ENCODE measurements at places on chromosomes 12 and 14.

GRCh38 chr12:21813125-21813524 lies 38.6 kb upstream of the KCNJ8 start:
- no peak for DNase-seq

DNA sequence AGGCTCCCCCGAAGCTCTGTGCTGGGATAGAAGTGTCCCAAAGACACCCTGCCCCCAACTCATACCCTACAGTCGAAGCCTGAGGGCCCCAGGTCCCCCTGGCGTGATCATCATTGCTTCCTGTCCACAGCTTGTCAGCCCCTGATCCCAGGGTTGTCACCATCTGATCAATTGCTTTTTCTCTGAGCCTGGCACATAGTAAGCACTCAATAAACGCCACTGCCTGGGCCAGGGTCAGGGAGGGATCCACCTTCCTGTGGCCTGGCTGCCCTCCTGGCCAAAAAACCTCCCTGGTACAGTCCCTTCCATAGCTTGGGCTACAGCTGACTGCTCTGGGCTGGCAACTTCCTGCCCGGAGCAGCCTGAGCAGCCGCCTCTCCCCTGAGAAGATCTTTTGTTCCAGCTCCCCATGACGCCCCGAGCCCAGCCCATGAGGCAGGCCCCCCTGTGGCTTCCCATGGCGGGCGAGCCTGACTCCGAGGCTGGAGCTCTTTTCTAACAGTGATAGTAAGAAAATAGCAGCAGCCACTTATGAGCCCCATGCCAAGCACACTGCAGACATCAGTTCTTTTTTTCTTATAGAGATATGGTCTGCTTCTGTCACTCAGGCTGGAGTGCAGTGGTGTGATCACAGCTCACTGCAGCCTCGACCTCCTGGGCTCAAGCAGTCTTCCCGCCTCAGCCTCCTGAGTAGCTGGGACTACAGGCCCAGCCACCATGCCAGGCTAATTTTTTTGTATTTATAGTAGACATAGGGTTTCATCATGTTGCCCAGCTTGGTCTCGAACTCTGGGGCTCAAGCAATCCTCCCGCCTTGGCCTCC lies 6.5 kb downstream of the SH2B3 start:
- no peak for DNase-seq

DNA sequence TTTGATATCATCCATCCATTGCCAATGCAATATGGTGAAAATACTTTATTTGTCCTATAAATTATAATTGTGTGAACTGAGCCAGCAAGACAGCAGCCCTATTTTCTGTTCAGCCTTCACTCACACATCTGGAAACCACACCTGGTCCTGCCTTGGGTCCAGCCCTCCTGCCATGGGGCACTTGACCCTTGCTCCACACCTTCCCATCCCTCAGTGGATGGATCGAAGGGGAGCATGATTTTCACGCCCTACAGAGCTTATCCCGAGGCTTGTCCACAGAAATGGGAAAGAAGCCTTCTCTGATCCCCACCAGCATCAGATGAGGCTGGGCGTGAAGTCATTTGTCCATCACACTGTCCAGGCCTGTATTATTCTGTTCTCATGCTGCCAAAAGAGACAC lies 10.1 kb downstream of the TMEM132D start:
- DNase-seq = no peak

DNA sequence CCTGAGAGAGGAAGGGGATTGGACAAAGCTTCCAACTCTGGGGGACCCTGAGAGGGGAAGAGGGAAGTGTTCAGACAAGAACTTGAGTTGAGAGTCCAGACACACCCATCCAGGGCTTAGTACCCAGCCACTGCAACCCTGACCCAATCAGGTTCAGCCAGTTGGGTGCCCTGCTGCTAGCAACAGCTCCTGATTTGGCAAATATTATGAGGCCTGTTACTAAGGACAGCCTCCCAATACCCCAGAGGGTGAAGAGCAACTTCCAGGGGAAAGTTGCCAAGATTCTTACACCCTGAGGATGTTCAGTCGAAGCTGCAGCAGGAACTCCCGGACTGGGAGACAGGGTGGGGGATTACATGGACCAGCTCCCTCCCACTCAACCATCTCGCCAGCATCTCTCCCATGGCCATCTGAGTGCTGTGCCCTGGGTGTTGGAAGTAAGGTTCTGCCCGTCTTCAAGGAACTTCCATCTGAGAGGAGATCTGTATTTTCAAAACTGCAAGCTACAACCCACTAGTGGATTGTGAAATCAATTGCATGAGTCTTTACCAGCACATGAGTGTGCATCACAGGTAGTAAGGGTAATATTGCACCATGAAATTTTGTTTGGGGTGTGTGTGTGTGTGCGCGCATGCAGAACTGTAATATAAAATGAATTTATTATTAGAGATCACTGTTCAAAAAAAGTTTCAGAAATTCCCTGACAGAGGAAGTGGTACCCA lies 11.5 kb upstream of the KRT78 start:
- no peak for DNase-seq

DNA sequence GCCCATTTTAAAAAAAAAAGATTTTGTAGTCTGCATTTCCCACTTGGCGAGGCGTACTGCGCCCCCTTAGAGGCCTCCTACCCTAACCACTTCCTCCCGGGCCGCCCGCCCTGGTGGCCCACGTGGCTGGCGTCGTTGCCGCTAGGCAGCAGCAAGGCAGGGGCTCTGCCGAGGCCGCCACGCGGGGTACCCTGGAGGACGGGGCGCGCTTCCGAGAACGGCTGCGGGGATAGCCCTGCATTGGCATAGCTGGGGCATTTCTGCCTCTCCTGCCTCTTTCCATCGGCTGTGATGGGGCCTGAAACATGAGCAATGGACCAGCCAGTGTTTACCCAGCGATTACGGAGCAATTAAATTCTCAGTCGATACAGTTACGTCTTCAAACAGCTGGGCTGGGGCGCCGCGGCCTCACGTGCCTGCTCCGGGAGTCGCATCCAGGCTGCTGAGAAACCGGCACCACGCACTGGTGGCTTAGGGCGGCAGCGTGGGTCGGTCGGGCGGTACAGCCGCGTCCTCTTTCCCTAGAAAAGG lies 38.0 kb downstream of the IQSEC3 start:
- DNase-seq = no peak

DNA sequence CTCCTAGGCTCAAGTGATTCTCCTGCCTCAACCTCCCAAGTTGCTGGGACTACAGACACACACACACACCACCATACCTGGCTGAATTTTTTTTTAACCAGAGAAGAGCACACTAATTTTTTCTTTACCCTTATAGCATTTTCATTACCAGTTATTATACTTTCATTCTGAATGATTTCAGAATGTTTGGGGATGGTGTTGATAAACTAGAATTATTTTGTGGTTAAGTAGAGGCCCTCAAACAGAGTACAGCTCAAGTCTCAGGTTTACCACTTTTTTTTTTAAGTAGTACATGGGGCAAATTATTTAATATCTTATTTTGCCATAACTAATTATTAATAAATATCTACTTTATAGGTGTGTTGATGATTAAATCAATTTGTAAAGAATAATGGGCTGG lies 86.6 kb downstream of the FUT8 start:
- no peak for DNase-seq

DNA sequence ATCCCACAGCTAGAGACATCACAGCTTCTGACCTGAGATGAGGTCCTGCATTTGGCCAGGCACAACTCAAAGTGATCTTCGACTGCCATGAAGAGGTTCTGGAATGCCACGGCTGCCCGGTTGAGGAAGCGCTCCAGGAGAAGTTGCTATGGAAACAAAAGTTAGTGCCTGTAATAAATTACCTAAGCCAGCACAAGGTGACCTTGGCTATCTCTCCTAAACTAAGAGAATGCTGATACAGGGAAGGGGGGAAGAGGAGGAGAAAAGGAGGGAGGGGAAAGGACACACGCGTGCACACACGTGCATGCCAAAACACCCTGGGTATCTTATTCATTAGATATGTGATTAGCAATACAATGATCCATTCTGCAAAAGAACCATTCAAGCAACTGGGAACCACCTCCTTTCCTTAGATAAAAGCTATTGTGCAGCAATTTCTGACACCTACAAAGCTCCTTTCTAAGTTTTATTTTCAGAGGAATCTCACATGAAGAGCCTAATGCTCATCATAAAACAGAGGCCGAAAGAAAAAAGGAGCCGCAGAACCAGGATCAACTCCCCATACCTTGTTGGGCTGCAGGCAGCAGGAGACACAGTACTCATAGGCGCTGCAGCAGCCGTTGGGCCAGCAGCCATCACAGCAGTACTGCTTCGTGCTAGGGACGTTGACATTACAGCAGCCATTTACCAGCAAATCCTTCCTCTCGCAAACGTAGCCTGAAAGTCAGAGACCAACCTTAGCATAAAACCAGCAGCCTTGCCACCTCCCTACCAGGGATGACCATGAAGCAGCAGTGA lies 17.9 kb downstream of the SPRING1 start:
- no peak for DNase-seq

GRCh38 chr12:46671102-46671501 lies 154.7 kb downstream of the SLC38A4 start:
- DNase-seq = no peak

DNA sequence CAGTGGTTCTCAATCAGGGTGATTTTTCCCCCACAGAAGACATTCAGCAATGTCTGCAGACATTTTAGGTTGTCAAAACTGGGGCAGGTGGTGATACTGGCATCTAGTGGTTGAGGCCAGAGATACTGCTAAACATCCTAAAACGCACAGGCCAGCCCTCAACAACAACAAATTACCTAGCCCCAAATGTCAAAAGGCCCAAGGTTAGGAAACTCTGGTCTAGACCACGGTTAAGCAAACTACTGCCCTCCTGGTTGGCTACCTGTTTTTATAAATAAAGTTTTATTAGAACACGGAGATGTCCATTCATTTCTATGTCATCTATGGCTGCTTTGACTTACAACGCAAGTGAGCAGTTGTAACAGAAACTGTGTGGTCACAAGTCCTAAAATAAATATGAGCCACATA lies 186.7 kb downstream of the EFCAB11 start:
- DNase-seq = peak; percentile 56

- DNase-seq = no peak
These were observed 56.5 kb upstream of the PPFIA2 start for GRCh38 chr12:81815611-81816010.

DNA sequence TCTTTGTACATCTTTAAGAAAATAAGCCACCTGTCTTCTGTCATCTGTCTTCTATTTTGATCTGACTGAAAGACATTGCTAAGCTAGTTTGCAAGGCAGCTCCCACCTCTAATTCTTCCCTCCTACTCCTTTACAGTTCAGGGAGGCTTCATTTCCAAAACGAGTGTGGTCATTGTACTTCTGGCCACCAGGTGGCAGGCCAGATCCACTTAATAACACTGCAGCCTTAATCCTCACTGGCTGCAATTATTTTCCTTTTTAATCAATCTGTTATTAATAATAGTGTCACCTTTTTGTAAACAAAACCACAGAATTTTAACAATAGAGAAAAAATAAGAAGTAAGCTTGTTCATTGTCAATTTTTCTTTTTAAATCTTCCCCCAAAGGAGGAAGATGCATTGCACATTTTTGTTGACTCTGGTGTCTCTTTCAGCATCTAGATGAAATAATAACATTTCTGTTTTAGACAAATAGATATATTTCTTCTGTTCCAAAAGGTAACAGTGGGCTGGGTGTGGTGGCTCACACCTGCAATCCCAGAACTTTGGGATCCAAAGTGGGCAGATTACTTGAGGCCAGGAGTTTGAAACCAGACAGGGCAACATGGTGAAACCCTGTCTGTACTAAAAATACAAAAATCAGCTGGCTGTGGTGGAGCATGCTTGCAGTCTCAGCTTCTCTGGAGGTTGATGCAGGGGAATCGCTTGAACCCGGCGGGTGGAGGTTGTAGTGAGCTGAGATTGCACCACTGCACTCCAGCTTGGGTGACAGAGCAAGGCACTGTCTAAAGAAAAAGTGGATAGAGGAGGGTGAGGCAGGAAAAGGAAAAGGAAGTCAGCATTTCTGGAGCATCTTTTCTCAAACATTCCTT lies 23.3 kb downstream of the GABARAPL1 start:
- no peak for DNase-seq

DNA sequence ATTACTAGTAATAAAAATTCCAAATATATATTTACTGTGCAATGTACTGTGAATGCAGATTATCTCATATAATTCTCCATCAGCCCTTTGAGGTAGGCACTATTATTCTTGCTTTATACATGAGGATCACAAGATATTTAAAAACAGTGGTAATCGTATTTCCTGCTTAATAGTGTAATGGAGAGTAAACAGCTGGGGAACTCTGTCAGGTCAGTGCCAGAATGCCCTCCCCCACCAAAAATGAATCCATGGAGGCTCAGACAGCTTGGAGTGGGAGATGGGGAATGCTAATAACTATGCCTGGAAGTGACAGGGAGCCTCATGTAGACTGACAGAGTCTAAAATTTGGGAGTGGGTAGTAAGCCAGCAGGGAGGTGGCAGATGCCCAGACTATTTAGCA lies 153.6 kb downstream of the PAH start:
- no peak for DNase-seq

DNA sequence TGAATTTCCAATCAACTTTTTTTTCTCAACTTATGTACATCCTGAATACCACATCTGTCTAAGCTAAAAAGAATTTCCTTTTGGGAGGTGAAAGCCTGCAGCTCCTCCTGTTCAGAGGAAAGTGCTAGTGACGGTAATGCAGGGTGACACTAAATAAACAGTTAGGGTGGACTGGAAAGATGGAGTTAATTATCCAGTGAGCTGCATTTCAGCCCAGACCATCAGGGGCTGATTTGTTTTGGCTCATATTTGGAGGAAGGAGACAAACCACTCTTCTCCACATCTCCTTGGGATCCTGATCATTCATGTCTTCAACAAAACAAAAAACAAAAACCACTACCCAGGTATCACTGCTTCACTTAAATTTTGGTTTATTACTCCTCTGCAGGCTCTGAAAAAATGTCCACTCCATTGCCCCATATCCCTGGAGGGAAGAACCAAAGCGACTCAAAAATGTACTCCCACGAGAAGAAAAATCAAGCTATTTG lies 5.1 kb upstream of the SIX1 start:
- no peak for DNase-seq

- DNase-seq = no peak
These were observed 272.4 kb downstream of the ACSS3 start for GRCh38 chr12:81350309-81350708.

DNA sequence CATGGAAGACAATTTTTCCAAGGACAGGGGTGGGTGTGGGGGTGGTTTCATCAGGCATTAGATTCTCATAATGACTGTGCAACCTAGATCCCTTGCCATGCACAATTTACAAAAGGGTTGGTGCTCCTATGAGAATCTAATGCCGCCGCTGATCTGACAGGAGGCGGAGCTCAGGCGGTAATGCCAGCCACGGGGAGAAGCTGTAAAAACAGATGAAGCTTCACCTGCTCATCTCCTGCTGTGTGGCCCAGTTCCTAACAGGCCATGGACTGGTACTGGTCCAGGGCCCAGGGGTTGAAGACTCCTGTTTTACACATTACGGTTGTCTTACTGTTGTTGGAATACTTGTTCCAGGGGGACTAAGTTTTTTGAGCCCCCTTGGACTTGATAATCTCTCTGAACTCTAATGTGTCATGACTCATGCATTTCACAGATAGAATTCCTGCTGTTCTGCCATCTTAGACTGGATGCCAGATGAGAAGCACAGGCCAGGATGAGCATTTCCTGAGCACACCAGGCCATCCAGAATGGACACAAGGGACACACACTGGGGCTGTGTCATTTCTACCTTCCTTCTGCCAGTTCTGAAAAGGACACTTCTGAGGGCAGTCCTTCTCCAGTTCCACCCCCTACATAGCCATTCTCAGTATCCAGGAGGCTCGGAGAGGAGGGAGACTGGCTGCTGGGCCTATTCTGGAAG lies 5.8 kb downstream of the PLEKHD1 start:
- DNase-seq = no peak

GRCh38 chr12:99619389-99620158 lies 28.0 kb upstream of the GARIN6 start:
- DNase-seq = peak; percentile 69
